ENCODE measurements at places on chromosomes 2 and 18.
A peak's percentile ranks its signal among the peaks of the same experiment; 100 is the strongest.

DNA sequence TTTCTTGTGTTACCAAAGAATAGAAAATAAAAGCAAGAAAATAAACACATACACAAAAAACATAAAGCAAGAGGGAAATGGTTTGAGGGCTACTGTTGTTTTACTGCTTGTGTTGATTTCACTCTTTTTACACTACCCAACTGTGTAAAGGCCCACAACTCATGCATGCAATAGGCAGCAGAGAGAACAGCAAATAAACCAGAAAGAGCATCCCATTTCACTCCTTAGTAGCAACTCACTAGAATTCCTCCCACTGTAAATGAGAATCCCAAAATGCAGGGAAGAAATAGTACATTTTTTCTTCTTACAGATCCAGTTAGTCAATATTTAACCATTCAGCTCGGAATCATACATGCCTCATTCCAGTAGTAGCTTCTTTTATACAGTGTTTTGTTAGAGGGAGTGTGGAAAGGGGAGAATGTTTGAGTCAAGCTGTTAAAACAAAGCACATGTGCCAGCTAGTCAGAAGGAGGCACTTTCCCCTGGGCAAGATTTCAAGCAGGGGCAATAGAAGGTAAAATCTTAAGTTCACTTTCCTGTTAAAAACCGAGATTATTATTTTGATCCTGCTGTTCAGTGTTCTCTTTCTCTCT lies 147.2 kb upstream of the FAM98A start:
- no peak for DNase-seq

GRCh38 chr2:141554810-141555209 lies 576.0 kb downstream of the LRP1B start:
- no peak for DNase-seq

GRCh38 chr2:61420991-61421544 lies 49.8 kb downstream of the USP34 start:
- no peak for DNase-seq

DNA sequence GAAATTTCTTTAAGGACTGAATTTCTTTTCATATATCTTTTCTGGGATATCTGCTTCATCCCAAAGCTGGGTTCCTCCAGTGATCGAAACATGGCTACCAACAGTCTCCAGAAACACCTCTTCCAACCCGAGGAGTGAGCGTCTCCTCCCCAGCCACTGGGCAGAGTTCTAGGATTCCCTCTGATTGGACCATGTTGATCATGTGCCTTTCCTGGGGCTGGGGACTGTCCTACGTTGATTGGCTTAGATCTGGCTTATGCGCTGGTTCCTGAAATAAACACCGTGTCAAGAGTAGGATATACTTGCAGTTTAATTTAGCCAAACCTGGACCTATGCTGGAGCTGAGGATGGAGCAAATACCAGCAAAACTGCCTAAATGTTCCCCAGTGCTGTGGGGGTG lies 55.5 kb upstream of the SLC16A14 start:
- no peak for DNase-seq

DNA sequence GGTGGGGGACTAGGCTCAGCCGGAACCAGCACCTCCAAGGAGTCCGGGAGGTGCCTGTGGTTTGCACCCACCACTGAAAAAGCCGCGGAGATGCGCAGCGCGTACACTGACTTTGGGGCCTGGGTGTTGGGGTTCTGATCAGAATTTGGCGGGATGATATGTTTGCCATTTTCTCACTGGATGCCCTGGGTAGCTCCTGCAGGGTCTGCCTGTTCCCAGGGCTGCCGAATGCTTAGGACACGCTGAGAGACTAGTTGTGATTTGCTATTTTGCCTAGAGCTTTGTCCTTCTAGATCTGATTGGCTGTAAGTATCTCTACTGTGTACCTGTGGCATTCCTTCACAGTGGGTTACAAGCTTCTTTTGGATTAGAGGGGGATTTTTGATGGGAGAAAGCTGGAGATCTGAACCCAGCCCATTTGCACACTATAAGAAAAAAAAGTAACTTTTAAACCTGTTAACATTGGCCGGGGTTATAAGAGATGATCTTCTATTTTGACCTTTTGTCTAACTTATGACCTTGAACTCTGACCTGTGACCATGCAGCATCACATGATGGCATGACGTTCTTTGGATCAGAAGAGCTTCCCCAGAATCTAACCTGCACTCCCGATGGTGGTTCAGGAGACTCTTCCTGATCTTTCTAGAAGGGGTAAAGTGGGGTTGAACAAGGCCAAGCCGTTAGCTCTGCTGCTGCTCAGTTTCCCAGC lies 1.6 kb downstream of the KCNE4 start:
- no peak for DNase-seq

- peak; percentile 20 for DNase-seq
Measured at GRCh38 chr2:17171446-17172049, 346.7 kb downstream of the RAD51AP2 start.

DNA sequence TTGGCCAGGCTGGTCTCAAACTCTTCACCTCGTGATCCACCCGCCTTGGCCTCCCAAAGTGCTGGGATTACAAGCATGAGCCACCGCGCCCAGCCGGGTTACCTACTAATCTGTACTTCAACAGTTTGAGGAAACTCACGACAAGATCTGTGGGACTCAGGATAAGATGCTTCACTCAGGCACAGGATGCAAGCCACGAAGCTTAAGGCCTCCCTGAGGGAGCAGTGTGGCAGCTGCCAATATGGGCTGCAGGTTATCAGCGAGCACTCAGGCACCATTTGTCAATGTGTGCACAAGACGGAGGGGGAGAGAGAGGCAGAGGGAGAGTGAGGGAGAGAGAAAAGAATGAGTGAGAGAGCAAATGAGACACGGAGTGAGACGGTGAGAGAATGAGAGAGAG lies 173.6 kb upstream of the RAB6C start:
- DNase-seq = no peak

DNA sequence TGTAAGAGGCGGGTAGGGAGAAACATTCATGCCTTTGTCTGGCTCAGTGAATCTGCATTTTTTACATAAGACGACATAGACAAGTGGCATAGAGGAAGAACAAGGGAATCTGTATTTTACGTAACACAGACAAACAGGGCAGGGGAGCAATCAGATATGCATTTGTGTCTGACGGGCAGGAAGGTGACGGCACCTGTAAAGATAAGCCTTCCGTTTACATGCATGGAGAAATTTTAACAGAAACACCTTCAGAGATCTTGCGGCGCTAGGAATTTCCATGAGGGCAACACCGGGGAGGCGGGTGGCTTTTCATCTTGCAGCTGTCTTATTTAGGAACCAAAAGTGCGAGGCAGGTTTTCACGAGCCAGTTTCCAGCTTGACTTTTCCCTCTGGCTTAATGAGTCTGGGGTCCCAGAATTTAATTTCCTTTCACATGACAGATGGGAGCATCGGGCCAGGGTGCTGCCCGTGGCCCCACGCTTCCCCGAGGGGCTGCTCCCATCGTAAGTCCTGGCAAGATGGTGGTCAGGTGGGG lies 42.6 kb downstream of the RTP5 start:
- no peak for DNase-seq

GRCh38 chr2:45452866-45453265 lies 158.2 kb downstream of the SRBD1 start:
- DNase-seq = no peak

DNA sequence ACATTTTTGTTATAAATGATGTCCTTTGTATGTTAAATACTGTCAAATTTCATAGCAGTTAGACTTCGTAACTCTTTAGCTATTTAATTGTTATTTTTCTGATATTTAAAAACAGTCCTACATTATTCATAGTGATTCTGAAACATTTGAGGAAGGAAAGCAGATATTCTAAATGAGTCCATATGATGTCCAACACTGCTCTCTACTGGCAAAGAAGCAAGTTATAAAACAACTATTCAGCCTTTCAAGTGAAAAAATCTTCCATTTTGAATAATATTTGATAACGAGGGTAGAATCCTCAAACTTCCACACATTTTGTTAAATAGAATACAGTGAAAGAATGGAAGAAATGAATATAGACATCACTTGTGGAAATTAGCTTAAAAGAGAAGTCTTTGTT lies 220.8 kb downstream of the GULP1 start:
- peak; percentile 9 for DNase-seq

DNA sequence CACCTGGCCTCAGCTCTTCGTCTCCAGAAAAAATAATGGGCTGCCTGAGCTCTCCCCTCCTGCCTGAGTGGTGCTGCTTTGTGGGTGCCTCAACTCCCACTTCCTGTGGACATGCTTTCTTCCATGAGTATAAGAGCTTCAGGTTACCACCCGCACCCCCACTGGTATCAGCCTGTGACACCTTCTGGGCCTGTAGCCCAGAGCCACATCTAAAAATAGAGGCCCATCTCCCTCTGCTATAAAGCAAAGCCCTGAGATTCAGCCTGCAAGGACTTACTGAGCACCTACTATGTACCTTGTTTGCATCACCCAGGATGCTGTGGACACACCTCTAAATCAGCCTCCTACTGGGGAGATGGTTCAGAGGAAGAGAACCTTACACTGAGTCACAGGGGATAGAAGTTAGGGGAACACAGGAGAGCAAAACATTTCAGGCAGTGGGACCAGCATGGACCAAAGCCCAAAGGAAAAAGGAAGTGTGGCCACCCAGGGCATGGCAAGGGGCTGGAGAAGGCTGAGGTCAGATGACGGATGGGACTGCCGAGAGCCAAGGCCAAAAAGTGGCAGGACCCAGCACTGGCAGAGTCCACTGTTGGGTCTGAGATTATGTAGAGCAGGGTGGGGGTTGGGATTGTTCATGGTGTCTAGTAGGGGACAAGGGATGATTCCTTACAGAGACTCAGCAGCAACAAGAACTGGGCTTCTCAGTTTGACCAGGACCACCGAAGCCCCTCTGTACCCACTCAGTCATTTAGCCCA lies 123.7 kb upstream of the PPP1CB start:
- no peak for DNase-seq

DNA sequence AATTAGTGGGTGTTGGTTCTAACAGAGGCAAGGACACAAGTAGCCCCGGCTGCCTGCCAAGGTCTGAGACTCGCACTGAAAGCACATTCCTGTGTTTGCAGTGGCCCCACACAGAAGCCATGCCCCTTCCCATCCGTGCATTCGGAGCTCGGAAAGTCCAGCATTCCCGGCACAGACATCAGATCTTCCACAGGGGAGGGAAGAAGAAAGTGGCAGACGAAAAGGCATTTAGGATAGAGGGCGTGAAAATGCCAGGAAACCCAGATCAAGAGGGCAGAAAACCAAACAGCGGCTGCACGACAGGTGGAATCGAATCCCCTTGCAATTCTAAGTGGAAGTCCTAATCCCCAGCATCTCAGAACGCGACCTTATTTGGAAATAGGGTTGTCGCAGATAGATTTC lies 105.5 kb upstream of the ASB18 start:
- no peak for DNase-seq

DNA sequence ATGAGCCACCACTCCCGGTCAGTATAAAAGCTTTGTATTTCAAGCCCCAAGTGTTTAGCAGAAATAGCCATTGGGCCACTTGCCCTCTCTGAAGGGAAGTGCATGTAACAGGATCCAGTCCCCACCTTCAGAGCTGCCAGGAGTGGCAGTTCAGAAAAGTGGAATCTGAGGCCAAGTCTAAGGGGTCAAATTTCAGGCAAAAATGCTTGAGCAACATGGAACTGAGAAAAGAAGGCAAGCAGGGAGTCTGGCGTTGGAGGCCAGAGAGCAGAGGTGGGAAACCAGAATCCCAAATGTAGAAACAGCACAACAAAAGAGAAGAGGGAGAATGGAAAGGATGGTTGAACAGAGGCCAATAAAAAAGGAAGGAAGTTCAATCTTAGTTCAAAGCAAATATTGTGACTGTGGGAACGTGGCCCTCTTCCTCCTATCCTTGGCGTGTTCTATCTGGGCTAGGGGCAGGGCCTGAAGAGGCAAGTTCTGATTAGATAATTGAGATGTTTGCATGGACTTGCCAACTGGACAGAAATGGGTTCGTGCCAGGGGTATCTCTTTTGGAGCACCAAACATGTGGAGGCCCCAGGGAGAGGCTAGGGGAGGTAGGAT lies 102.2 kb downstream of the AP1S3 start:
- no peak for DNase-seq

GRCh38 chr2:65746931-65747675 lies 314.7 kb upstream of the SPRED2 start:
- DNase-seq = no peak

- no peak for DNase-seq
Measured at GRCh38 chr2:179682756-179683155, 178.7 kb downstream of the ZNF385B start.

GRCh38 chr2:207975921-207976320 lies 49.4 kb downstream of the PLEKHM3 start:
- no peak for DNase-seq

- no peak for DNase-seq
Measured at GRCh38 chr2:42928161-42928691, 135.8 kb upstream of the HAAO start.

DNA sequence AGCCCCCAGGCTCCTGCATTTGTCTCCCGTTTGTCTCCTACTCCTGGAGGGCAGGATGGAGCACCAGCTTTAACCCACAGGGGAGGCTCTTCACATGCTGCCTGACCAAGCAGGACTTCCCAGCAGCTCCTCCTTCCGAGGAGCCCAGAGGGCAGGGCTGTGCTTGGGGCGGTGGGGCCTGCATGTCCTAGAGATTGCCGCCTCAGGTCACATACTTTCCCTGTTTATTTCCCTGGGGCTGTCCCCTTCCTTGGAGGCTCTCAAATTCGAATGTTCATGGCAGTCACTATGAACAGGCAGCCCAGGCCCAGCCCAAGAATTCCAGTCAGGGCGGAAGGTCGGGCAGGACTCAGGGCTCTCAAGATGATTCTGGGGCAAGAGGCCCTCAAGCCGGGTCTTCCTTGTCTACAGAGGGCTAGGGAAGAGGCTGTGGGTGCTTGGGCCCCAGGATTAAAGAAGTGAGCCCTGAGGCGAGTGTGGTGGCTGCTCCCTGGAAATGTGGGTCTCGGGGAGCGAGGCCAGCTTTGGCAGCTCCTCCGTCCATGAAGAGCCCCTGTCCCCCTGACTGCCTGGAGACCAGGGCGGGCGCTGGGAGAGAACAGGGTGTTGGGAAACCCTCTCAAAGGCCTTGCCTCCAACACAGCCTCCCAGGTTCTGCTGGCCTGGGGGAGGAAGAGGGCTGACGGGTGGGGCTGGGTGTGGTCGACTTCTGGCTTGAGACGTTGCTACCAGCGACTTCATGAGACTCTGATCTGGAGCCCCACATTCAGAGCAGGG lies 48.9 kb upstream of the HPCAL1 start:
- no peak for DNase-seq

DNA sequence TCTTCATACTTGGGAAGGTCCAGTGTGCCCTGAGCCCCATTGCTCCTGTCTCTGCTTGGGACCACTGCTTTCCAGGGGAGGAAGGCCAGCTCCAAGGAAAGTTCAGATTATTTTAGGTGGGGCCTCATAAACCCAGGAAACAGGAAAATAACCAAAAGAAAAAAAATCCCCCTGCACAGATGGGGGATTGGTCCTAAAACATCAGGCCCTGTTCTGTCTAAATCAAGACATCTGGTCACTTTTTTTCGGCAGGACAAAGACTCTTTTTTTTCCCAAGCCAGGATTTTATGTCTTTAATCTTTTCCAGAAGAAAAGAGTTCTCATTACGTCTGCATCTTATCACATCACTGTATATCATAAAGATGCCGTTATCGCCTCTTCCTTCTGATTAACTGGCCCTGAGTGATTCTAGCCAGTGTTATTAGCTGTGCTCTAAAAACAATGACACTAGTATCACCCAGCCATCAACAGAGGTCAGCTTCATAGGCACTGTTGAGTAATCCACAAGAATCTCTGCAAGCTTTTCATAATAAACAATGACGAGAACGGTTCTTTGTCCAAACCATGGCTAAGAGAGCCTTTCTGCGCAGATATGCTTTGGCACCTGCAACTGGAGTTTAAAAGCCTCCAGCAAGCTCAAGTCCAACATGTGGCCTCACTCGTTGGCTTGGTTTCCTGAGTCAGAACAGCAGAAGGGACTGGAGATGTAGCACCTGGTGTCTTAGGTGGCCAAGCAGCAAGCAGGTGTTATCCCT lies 138.2 kb downstream of the VAPA start:
- no peak for DNase-seq

- no peak for DNase-seq
Measured at GRCh38 chr18:79615091-79615490, 64.5 kb upstream of the CTDP1 start.

Data from RWPE1 (cell line).